ENCODE measurements at places on chromosomes 3 and 15. TPM values are rescaled to one million over a fixed set of nuclear protein-coding genes. Genes with fewer than 3 reads are reported as not detected.
A peak's percentile ranks its signal among the peaks of the same experiment; 100 is the strongest.

GRCh38 chr3:15174953-15175352, 31.1 kb upstream of the CAPN7 start:
- no peak for DNase-seq

DNA sequence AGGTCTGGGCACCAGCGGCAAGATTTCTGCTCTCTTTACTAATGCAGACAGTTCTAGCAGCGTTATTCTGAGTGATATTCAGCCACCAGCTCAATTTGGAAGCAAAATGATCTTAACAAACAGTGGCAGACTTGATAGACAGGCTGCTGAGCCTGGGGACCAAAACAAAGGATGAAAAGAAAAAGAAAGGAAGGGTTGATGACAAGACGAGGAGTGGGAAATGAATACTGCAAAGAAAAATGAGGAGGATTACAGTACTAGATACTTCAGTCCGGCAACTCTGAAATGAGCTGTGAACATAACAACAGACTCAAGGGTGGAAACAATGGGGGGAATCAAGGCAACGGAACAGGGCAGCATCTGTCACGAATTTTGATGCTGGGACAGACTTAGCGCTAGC, 28.8 kb downstream of the FHIT start:
- DNase-seq, result no peak

DNA sequence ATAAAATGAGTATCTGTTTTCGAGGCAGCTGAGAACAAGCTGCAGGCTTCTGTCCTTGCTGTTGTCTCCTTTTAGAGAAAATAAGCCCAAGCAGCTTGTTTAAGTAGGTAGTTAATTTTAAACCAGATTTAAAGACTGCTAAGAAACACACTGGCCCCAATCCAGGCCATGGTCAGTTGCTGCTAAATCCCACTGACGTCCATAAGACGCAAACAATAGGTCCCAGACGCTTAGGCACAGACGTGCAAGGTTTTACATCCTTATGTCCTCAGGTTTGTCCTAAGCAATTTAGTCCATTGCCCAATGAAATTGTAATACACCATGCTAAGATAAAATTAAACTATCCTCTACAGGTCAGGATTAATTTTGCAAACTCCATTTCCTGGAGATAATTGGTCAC, 120.0 kb upstream of the SNTN start:
- DNase-seq, result no peak

- no peak for DNase-seq
Observed at GRCh38 chr3:124557-125179, 71.9 kb upstream of the CHL1 start.

DNA sequence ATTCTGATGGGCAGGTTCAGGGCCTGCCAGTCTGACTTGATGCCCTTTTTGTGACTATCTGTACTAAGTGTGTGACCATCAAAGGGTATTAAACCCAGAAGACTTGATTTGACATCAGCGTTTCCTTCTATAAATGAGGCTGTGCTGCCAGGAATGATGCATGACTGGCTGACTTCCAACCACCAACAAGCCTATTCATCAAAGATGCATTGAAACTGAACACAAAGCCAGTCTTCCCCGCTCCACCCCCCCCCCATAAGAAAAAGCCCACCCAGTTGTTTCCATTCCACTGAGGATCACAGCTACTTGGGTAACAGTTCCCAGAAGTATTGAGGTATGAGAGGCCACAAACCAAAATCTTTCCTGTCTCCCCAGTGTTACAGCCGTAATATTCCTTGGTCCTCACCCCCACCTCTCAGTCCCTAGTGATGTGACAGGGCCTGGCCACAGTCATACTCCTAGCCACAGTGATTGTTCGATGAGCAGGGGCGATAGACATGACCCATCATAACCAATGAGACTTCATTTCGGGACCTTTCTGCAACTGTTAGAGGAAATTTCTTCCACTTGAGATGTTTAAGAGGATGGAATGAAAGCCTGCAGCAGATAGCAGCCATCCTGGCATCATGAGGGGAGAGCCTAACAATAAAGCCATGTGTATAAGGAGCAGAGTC, 22.6 kb downstream of the SH3BP5 start:
- DNase-seq, result no peak

- no peak for DNase-seq
Observed at GRCh38 chr3:29099296-29099695, 181.6 kb upstream of the RBMS3 start.

GRCh38 chr15:38707802-38708671, 143.4 kb upstream of the RASGRP1 start:
- peak; percentile 22 for DNase-seq

GRCh38 chr3:182936918-182937285, 43.4 kb downstream of the DCUN1D1 start:
- no peak for DNase-seq

Gene PATL2
- not detected for total RNA-seq
